Activated T-cell treated with anti-CD3 and anti-CD28 coated beads for 24 hours (primary cell): ENCODE measurements at places on chromosomes 16 and 17.

DNA sequence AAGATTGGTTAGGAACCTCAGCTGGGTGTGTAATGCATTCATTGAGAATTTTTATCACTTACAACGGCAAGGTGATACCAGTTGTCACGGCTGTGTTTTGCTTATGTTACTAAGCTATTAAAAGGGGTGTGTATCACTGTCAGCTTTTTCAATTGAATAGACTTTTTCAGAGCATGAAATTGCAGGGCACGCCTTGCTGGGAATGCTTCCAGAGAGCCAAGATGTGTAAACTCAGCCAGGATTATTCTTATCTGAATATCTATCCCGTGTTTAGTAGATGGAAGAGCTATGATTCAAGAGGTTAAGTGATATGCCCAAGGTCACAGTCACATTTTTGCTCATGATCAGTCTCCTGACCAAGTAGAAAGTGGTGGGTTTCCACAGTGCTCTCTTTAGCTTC is 6.6 kb upstream of the TEKT3 start:
- no peak for DNase-seq

- DNase-seq: no peak
Observed at GRCh38 chr16:9817586-9817985, 364.6 kb downstream of the GRIN2A start.

DNA sequence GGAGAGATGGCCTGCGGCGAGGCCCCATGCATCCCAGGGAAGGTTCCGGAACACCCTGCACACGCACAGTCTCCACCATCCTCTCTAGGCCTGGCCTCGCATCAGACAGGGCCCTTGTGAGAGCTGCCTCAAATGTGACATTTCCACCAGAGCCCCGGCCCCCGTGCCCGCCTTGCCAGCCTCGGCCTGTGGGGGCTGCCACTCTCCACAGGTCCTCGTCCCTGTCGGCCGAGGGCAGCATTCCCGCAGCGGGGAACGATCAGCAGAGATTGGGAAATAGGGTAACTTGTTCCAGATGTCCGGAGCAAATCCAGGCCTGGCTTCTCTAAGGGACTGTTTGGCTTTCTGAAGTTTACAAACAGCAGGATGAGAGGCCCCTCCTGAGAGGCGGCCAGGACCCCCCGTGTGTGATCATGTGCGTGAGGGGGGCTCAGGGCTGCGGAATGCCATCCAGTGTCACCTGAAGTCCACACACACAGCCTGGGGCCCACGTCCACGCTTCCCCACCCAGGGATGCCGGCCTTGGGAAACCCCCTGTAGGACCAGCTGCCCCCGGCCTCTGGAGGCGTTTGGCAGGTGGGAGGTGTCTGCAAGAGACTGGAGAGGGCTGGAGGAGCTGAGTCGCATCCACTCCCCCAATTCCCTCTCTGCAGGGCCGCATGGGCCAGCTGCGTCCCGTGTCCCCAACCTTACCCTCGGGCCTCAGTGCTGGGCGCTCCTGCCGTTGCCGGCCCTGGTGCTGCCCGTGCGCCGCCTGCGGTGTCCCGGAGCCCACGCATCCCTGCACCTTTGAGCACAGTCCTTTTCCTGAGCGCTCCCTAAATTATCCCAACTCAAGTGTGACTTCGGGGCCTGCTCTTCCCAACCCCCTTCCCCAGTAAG is 70.4 kb downstream of the ZDHHC7 start:
- DNase-seq: no peak

GRCh38 chr17:39753514-39754160 is 15.9 kb downstream of the GRB7 start:
- no peak for DNase-seq

GRCh38 chr16:83402967-83403366 is 404.8 kb upstream of the HSBP1 start:
- no peak for DNase-seq
